ENCODE measurements at places on chromosomes 6 and 20. TPM values are rescaled to one million over a fixed set of nuclear protein-coding genes. Genes with fewer than 3 reads are reported as not detected.
A peak's percentile ranks its signal among the peaks of the same experiment; 100 is the strongest.

The KHDC1L gene
- 0.37 TPM for polyA plus RNA-seq

The LKAAEAR1 gene
- not detected for polyA plus RNA-seq

The IRAK1BP1 gene
- polyA plus RNA-seq, result 13.3 TPM

The EFCAB8 gene
- 0.06 TPM for polyA plus RNA-seq

The NEU1 gene
- polyA plus RNA-seq, result 91.2 TPM

GRCh38 chr6:75723382-75723781 lies 25.7 kb upstream of the MYO6 start:
- no peak for DNase-seq

DNA sequence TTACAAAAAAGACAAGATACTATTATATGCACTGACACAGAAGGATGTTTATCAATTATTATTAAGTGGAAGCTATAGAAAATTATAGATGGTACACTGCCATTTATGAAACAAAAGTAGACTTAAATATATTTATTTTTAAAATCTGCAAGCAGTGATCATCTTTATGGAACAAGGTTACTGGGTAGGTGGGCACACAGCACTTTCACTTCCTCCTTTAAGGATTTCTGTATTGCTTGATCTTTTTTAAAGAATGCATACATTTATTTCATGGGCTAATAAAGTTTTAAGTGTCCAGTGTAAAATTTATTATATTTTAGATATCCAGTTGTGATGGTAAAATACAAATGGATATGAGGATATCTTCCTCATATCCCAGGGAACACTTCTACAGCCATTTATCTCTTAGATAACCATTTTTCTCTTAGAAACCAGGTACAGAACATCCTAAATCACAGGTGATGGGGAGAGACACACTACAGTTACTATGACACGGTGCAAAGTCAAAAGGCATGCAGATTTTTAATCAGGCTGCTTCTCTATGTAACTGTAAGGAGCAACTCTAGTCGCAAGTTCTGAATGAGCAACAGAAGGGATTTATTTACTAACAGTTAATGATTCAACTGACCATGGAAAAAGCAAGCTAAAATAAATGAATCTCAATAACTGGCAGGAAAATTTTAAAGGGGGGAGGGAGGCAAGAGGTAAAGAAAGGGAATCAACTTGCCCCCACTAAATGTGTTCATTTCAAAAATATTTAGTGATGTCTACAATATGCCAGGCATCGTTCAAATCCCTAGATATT lies 2.2 kb downstream of the FBXL4 start:
- no peak for DNase-seq

DNA sequence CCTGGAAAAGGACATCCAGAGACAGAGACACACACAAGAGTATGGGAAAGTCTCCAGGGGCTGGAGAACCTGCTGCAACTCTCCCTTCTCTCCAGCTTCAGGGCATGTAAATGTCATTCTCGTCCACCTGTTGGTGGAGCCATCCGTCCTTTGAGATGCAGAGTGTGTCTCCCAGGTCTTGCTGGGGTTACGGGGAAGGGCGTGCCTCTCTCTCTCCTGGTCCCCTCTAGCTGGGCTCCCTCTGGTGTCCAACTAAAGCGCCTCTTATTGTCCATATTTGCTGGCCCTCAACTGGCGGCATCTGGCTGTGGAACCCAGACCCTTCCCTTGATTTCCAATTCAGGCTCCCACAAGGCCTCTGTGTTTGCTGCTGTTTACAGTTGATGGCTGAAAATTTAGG lies 244.1 kb downstream of the BMP7 start:
- DNase-seq, result no peak

GRCh38 chr6:113627480-113627879 lies 229.7 kb upstream of the MARCKS start:
- no peak for DNase-seq

DNA sequence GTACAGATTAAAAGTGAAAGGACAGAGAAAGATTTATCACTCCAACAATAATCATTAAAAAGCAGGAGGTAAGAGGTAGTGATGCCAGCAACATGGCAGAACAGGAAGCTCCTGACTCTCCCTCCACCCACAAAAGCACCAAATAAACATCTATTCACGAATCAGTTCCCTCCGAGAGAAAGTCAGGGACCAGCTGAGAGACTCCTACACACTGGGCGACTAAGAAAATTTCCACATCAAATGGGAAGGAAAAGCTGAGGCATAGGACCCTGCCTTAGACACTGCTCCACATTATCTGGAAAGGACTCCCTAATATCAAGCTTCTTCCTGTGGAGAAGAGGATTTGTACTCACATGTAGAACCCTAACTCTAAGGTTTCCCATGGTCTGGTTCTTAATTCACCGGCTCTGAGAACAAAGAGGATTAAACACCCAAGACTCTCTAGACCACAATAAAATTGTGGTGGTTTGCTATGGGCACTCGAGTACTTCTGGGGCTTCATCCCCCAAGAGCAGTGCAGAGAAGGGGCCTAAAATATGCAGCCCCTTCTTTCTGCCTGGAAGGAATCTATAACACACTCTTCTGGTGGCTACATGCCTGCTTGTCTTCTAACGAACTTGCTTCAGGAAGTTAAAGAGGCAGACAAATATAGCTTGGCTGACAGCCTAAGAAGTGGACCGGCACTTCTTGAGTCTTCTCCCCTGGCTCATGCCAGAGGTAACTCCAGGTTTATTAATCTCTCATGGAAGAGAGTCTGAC lies 29.4 kb upstream of the ASF1A start:
- DNase-seq, result no peak

DNA sequence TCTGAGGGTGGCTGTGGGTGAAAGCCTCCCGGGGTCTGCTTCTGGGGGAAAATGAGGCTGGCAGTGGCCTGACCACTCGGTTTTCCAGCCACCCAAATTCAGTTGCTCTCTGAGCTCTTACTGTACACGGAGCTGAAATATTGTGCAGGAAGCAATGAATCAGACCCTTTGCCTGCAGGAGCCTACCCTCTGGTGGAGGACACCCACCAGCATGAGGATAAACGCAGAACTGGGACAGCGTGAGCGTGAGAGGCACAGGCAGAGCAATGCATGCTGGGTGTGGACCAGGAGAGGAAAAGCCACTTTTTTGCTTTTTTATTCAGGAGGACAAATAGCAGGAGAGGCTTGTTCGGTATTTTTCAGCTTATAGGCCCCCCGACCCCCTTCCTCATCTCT lies 298.0 kb downstream of the QKI start:
- DNase-seq, result no peak

DNA sequence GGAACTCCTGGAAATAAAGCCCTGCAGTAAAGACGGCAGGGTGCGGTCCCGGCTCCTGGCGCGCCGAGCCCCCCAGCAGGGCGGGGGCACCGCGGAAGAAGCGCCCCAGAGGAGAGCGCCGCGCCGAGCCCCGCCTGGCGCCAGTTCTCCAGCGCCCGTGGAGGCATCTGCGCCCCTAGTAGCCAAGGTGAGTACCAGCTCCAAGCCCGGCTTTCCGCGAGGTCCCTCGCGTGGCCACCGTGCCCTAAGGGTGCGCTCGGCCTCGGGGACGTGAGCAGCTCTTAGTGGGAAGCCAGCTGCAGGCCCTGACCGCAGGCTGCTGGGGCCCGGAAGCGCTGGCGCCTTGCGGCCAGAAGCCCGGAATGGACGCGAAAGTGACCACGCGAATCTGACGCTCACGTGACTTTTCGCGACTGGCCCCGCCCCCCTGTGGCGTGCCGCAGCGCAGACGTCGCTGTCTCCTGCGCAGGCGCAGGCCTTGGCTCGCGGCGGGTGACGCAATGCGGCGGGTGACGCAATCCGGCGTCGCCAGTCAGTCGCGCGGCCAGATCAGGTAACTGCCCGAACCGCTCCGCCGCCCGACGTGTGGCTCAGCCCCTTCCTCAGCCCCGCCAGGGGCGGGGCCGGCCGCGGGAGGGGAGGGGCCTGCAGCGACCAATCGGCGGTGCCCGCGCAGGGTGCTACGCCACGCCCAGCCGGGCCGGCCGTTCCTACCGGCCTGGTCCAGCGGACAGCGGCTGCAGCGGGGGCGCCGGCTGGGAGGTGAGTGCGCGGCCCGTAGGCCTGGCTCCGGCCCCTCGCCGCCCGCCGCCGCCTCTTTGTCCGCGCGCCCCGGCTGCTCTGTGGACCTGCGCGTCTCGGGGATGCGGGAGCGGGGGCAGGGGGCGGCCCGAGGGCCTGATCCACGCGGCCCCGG lies at the start of gene GZF1:
Gene GZF1 (plus strand): TSS at position 707 of the 916 bp plus-strand sequence. CDS start 2,202 bp downstream, outside the sequence.
- peak; percentile 96 for DNase-seq

GRCh38 chr20:46463852-46464251 lies 49.5 kb downstream of the ZNF334 start:
- no peak for DNase-seq

- DNase-seq, result no peak
Measured at GRCh38 chr6:44135875-44136274, 8.5 kb downstream of the TMEM63B start.

DNA sequence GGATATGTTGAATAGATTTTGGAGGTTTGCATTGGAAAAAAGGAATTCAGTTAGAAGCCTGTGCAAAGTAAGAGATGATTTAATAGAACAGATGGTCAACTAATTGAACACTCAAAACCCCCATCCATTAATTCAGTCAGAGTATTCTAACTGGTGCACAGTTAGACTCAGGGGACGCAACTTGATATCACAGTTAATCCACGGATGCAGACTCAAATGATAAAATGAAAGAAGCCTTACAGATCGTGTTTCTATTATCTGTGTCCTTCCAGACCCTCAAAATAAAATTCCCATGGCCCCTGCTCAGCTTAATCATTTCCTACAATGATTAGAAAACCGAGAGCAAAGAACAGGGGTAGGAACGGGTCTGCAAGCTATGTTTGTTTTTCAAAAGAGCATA lies 45.4 kb upstream of the DTNBP1 start:
- no peak for DNase-seq

DNA sequence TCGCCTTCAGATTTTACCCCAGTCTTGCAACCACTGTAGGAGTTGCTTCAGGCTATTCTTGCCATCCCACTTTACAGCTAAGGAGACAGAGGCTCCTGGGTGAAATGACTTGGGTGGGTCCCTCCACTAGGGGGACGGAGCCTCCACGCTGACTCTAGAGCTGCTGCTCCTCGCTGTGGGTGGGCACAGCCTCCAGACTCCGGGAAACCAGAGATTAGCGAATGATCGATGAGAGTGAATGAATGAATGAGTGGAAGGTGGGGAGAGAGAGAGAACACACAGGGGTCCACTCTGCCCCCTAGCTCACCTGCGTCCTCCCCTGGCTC lies 10.4 kb downstream of the ZBP1 start:
- DNase-seq, result no peak

DNA sequence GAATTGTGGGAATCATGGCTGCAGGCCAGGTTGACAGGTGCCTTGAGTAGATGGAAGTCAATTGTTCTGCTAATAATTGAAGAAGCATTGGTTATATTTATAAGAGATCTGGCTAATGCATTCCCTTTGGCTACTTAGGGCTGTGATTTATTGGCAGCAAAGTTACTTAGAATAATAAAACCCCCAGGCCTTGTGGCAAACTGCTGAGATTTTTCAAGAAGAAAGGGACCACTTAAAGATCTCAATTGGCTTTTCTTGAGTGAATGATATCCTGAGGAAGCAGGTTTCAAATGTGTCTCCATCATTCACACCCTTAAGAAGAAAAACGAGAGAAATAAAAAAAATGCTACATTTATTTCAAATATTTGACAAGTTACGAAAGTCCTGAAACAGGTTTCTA lies 27.4 kb downstream of the DDO start:
- DNase-seq, result no peak

The LST1 gene
- polyA plus RNA-seq, result 3.8 TPM

- no peak for DNase-seq
Measured at GRCh38 chr6:21800948-21801438, 207.4 kb downstream of the SOX4 start.

DNA sequence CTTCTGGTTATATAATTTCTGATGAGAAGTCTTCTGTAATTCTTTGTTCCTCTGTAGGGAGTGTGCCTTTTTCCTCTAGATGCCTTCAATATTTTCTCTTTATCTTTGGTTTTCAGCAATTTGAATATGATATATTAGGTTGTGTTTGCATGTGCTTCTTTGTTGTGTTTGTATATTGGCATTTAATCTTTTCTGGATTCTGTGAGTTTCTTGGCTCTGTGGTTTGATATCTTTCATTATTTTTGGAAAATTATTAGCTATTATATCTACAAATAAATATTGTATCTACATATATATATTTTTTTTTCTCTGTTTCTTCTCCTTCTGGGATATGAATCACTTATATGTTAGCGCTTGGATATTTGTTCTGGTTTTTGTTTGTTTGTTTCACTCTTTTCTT lies 9.1 kb upstream of the DBNDD2 start:
- no peak for DNase-seq

- DNase-seq, result no peak
Measured at GRCh38 chr20:41161886-41162285, 24.5 kb downstream of the PLCG1 start.

DNA sequence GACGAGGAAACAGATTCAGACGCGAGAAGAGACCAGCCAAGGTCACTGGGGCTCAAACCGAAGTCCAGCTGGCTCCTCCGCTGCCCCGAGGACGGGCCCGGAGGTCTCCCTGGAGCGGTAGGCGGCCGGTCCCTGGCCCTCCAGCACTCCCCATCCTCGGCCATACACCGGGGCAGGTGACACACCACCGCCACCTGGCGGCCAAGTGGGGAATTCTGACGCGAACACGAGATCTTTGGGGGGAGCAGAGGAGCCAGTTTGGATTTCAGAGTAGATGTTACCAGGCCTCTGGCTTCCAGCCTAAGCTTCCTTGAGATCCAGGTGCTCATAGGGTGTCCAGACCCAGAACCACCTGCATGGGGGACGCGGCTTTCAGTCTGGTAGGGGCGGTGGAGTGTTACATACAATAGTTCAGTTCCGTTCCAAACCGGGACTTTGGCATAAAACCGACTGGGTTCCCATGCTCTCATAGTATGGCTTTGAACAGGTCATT lies 16.1 kb downstream of the BPIFB1 start:
- DNase-seq, result no peak

The ASIP gene
- polyA plus RNA-seq, result 0.74 TPM

DNA sequence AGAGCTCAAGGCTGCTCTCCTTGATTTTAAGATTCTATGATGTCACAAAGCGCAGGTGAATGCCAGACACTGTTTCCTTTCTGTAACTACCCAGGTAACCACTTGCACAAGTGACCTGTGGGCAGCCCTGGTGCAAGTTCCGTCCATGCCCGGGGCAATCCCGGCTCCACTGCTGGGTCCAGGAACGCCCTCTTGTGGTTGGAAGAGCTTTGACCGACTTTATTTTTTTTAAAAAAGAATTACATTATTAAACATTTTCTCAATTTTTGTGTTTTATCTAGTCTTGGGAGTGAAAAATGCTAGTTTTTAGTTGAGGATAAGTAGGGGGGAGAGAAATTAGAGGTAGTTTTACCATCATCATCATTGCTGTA lies 695.2 kb downstream of the QKI start:
- no peak for DNase-seq

The IMPG1 gene
- 2.0 TPM for polyA plus RNA-seq

DNA sequence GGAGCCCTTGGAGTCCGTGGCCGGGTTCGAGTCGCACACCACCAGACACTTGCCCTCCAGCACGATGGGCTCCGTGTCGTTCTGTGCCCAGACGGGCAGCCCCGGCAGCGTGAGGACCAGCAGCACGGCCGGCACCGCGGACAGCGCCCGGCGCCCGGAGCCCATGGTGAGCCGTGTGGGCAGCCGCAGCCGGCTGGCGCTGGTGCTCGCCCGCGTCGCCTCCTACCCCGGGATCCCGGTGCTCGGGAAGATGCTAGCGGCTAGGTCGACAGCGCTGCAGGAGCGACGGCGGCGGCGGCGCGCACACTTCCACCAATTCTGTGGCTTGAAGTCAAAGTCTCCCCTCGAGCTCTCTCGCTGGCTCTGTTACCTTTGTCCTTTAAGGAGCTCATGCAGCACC lies 1.3 kb downstream of the CBLN4 start:
- peak; percentile 37 for DNase-seq

The FRK gene
- 6.7 TPM for polyA plus RNA-seq

GRCh38 chr6:148240461-148240840 lies 102.2 kb upstream of the SASH1 start:
- no peak for DNase-seq

GRCh38 chr6:105746509-105746908 lies 339.6 kb upstream of the PRDM1 start:
- DNase-seq, result no peak

Data from right renal pelvis (tissue), 4 donors.